Central memory CD4-positive, alpha-beta T cell (primary cell): ENCODE measurements at places on chromosomes 4 and X.
A peak's percentile ranks its signal among the peaks of the same experiment; 100 is the strongest.

- DNase-seq = no peak
Measured at GRCh38 chr4:116870686-116871085, 214.7 kb downstream of the TRAM1L1 start.

DNA sequence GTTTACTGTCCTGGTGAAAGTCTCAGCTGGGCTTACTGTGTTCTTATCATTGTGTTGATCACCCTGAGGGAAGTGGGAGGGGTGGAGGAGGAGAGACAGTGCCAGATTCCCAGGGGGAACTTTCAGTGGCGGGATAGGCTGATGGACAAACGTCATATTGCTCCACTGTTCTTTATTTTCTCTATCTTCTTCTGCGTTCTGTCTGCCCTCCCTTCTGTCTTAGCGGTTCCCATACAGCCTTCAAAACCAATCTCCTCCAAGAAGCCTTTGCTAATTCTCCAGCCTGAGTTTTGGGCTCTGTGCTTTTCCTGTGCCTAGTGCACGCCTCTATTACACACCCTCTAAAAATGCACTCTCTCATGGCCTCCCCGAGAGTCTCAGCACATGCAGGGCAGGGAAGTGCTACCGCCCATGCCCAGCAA, 448.7 kb upstream of the FAT1 start:
- DNase-seq = no peak

GRCh38 chrX:15549189-15550012, 48.8 kb downstream of the BMX start:
- no peak for DNase-seq

DNA sequence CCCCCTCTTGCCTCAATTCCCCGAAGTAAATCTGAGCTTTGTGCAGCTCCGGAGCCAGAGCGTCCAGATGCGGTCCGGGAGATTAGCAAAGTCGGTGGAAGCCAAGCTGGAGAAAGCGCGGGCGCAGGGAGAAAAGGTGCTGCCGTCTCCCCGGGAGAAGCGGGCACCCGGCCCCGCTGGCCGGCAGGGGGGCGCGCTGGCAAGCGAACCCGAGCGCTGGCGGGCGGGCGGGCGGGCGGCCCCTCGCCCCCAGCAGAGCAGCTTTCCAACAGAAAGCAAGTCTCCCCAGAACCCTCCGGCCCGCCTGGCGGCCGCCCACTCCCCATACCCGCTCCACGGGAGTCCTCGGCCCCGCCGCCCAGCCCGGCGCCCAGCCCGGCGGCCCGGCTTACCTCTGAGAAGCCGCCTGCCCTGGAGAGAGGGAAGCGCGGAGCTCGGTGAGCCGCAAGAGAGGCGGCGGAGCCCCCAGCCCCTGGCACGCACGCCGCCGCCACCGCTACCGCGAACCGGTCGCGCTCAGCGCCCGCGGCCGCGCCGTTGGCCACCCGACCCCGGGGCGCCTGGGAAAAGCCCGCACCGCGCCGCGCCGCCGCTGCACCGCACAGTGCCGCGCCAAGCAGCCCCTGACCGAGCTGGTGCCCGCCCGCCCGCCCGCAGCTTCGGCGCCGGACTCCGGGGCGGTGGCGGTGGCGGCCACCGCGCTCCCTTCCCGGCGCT, 529 bp upstream of the CITED1 start:
- no peak for DNase-seq

DNA sequence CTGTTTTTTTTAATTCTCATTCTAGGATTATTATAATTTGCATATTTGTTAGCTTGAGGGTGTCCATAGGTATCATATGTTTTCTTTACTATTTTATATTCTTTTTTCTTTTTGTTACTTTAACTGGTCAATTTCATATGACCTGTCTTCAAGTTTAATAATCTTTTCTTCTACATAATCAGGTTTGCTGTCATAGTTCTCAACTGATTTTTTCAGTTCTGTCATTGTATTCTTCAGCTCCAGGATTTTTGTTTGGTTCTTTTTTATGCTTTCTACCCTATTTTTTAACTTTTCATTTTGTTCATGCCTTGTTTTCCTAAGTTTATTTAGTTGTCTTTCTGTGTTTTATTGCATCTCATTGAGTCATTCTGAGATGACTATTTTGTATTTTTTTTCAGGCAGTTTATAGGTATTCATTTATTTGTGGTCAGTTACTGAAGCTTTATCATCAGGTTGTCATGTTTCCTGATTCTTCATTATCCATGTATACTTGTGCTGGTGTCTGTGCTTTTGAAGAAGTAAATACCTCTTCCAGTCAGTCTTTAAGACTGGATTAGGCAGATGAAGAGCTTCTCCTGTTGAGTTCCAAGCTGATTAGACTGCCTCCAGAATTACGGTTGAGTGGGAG, 220.3 kb upstream of the VEGFC start:
- no peak for DNase-seq

- DNase-seq = no peak
Measured at GRCh38 chr4:14260591-14260990, 633.1 kb upstream of the BOD1L1 start.

- no peak for DNase-seq
Measured at GRCh38 chrX:146881521-146881920, 67.0 kb upstream of the CXorf51A start.

- DNase-seq = no peak
Measured at GRCh38 chr4:178414881-178415446, 972.7 kb upstream of the AGA start.

DNA sequence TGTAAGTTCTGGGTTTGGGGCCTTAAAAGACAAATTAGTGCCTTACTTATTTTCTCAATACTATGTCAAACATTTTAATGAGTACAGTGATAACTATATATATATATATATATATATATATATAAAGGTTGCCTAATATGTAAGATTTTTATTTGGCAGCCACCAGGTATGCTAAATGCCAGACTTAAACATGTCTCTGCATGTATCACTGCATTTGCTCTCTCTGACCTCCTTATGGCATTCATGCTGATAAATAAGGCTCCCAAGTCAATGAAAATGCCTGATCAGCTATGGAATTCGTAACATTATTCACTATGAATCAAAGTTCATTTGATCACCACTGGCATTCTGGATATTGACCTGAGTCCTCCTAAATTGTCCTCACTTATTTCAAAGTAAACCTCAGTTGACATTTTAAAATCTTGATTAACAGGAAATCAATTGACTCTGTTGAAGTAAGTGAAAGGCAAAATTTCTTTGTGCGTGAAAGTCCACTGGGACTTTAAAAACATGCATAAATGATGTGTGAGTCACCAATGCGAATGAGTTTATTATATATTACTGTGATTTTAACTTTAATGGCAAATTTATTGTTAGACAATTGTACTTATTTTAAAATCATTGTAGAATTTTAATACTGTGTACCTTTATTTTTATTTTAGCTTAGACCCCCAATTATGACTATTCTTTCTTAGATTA, 29.2 kb upstream of the AREG start:
- DNase-seq = no peak

GRCh38 chrX:68676335-68676734, 28.9 kb downstream of the STARD8 start:
- no peak for DNase-seq

DNA sequence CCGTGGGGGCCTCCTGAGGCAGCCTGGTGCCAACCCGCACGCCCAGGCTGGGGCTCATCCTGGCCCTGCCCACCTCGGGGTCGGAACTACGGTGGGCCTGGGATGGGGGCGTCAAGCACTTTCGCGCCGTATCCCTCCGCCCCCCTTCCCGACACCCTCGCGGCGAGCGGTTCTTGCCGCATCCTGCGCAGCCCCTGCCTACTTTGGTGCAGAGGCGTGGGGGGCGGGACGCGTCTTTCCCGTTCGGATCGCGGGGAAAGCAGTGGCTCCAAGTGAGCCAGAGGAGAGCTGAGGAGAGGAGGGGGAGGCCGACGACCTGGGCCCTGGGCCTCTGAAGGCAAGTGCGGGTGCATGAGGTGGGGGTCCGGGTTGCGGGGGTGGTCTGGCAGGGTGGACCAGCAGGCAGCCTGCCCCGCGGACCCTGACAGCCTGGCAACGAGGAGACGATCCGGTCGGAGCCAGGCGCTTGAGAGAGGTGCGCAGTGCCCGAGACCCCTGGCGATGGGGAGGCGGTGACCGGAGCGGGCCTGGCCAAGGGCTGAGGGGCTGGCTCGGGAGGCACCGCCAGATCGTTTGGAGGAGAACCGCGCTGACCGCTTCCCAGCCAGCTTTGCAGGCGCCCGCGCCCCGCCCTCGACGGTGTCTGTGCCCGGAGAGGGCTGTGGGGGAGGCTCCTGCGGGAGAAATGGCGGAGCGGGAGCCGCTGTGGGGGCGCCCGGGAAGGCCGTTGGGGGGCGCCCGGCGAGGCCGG, at the start of gene GPRASP2:
TSS of gene GPRASP2 (plus strand) at position 233 of the 751 bp plus-strand sequence. CDS start 2,422 bp downstream, outside the sequence.
- peak; percentile 9 for DNase-seq

GRCh38 chr4:77310931-77311330, 153.9 kb downstream of the CCNG2 start:
- no peak for DNase-seq

- DNase-seq = no peak
Measured at GRCh38 chr4:186240848-186241491, 13.7 kb downstream of the KLKB1 start.

GRCh38 chr4:63226229-63226628, 1183.0 kb downstream of the TECRL start:
- DNase-seq = no peak

GRCh38 chr4:188639479-188640100, 500.3 kb downstream of the TRIML1 start:
- no peak for DNase-seq

DNA sequence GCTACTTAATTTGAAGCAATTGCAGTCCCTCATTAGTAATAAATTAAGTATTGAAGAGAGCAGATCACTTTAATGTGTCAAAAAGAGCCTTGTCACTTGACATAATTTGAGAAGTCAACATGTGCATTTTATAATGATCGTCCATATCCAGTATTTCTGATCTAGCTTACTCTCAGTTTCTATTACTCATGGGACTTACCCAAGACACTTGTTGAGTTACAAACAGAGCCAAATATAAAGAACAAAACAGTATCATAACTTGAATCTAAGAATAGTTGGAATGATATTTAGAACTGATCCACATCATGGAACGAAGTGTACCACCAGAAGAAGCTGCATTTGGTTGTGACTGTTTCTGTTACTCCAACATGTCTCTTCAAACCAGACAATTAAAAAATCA, 54.7 kb downstream of the SLITRK4 start:
- DNase-seq = no peak

- no peak for DNase-seq
Measured at GRCh38 chr4:140117947-140118346, 36.0 kb downstream of the MAML3 start.

GRCh38 chr4:36363024-36363423, 81.6 kb downstream of the DTHD1 start:
- DNase-seq = no peak

DNA sequence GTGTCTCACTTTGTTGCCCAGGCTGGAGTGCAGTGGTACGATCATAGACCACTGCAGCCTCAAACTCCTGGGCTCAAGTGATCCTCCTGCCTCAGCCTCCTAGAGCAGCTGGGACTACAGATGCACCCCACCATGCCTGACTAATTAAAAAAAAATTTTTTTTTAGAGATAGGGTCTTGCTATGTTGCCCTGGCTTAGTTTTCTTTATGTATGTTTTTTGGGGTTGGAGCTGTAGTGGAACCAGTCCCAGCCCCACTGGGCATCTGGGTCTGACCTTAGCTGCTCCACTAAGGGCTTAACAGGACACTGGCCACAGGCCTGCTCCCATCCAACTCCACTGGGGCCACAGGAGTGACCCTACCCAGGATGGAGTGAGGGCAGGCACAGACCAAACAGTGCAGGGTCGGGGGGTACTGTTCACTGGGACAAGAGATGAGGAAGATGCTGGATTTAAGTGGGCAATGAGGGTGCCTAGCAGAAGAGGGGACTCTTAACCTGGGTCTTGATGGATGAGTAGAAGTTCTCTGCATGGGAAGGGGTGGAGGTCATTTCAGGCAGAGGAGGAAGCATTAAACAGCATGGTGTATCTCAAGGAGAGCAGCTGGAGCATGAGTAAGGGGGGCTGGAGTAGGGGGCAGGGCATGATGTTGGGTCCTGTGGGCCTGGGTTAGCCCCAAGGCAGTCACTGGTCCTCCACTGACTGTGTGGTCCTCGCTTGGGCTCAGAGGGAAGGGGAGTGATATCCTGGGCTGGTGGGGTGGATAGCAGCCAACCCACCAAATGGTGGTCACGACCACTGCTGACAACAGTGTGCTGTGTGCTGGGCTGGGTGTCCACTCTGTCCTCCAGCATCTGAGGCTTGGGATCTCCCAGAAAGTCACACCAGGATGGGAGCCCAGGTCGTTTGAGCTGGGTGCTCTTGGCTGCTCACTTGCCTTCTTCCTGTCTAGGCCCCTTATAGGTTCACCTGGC, 24.1 kb upstream of the ADD1 start:
- DNase-seq = no peak

DNA sequence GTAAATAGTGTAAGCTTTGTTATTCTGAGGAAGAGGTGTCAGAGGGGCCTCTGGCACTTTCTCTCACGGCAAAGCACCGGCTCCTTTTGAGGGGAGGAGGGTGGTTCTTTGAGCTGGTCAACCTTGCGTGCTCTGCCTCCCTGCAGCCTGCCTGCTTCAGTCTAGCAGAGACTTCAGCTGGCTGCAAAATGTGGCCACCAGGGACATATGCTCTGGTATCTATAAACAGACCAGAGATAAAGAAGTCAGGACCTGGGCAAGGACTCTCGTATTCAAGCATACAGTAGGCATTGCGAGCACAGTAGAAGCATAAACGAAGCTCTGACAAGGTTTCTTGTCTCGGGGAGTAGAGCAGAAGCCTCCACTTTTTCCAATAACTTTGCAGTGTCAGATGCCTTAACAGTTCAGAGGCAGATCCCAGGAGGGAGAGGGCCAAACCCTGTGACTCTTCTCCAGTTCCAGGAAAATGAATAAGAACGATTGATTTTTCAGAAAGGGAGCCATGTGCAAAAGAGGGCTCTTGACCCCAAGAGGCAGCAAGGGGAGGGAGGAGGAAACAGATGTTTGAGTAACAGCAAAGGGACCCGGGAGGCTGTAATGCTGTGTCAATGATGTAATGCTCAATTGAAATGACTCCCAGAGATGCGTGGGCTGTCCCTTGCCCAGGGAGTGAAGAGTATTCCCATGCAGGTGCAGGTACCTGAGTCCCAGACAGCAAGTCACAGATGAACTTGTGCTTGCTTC, 57.9 kb upstream of the TEX13D start:
- no peak for DNase-seq

DNA sequence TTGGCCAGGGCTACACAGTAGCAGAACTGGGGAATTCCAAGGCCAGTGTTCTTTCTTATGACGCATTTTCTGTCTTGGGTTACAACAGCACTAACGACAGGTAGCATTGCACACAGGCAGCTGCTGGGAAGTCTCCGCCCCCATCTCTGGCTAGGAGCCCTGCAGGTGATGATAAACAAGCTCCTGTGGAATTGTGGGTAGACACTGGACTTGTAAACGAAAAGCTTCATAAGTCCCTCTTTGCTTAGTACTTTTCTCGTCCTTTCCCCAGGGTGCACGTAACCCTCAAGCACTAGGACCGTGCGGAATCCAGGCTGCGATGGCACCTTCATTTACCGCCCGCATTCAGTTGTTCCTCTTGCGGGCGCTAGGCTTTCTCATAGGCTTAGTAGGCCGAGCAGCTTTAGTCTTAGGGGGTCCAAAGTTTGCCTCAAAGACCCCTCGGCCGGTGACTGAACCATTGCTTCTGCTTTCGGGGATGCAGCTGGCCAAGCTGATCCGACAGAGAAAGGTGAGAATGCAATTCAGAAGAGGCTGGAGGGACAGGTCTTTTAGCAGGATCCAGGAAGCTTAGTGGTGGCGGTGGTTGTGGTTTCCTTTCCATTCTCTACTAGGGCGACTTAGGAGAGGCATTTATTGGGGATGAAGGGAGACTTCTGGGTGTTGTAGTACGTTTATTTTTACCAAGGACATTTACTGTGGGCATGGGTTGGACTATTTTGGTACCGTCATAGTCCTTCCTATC, at the start of gene FAAH2:
TSS of gene FAAH2 (plus strand) at position 200 of the 745 bp plus-strand sequence. CDS start at position 320, 120 bp downstream.
- peak; percentile 81 for DNase-seq

GRCh38 chrX:78545233-78545632, 113.9 kb downstream of the RTL3 start:
- DNase-seq = no peak

GRCh38 chr4:90071289-90072235, 55.6 kb upstream of the CCSER1 start:
- no peak for DNase-seq
